ENCODE measurements at places on chromosomes 2 and 18.

DNA sequence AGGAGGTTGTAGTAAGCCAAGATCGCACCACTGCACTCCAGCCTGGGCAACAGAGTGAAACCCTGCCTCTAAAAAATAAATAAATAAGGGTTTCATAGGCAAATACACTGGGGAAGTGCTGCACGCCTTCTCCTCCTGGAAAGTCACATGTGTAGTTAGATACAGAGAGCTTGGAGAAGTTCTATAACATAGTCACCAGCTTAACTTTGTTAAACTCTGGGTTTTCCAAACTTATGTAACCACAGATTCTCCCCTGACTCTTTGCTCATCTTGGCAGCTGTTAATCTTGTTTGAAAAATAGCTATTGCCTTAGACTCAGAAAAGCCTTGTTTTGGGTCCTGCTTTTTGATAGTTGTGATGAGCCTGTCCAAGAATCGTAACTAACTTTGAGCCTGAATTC is 25.2 kb downstream of the KIAA2012 start:
- DNase-seq = no peak

GRCh38 chr2:54468673-54469072 is 12.5 kb downstream of the SPTBN1 start:
- no peak for DNase-seq

DNA sequence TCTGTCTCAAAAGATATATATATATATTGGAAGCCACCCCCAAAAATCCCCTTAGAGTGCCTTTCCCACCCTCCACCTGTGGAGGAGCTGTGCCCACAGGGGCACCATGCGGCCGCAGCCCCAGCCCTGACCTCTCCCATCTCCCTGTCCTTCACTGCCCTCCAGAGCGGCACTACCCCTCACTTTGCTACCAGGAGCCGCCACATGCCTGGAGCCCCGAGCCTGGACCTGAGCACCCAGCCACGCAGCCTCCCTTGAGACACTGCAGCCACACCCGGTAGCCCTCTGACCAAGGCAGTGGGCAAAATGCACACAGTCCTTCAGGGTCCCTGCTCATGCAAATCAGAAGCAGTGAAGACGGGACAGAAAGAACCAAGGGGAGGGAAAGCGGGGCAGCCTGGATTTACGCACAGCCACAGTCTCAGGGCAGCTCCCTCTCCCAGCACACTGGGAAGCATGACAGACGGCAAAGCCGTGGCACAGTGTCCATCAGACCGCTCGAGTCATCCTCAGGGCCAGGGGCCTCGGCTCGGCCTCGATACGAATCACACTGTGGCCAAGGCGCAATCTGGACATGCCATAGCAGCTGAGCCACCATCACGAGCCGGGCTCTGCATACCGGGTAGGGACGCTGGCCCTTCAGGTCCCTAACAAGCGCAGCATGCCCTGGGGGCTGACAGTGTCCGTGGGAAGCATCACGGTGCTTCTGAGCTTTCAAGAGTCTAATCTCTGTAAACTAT is 10.1 kb downstream of the HDAC4 start:
- no peak for DNase-seq

DNA sequence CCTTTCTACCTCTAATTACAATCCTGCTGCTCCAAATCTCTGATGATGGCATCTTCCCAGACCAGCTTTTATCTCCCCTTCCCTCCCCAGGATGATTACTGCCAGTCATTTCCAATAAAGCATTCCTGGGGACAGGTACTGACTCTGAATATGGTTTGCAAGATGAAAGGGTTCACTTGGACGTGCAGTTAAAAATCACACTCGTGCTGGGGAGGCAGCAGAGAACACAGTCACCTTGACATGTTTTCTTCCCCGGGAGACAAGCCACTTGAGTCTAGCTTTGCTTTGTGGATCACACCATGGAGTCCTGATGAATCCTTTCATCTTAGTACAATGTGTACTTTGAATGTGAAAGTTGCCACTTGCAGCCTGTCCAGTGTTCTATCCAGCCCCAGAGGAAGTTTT is 175.0 kb downstream of the ALPK2 start:
- DNase-seq = no peak

- DNase-seq = no peak
Observed at GRCh38 chr2:121135168-121135853, 149.7 kb downstream of the TFCP2L1 start.

- DNase-seq = no peak
Observed at GRCh38 chr2:137187216-137187615, 421.9 kb downstream of the THSD7B start.

- no peak for DNase-seq
Observed at GRCh38 chr2:30865892-30866681, 58.8 kb upstream of the CAPN13 start.

GRCh38 chr2:219455581-219455980 is 20.9 kb downstream of the SPEG start:
- DNase-seq = no peak

- DNase-seq = peak; percentile 89
Observed at GRCh38 chr2:201854841-201855240, 48.5 kb downstream of the CDK15 start.

DNA sequence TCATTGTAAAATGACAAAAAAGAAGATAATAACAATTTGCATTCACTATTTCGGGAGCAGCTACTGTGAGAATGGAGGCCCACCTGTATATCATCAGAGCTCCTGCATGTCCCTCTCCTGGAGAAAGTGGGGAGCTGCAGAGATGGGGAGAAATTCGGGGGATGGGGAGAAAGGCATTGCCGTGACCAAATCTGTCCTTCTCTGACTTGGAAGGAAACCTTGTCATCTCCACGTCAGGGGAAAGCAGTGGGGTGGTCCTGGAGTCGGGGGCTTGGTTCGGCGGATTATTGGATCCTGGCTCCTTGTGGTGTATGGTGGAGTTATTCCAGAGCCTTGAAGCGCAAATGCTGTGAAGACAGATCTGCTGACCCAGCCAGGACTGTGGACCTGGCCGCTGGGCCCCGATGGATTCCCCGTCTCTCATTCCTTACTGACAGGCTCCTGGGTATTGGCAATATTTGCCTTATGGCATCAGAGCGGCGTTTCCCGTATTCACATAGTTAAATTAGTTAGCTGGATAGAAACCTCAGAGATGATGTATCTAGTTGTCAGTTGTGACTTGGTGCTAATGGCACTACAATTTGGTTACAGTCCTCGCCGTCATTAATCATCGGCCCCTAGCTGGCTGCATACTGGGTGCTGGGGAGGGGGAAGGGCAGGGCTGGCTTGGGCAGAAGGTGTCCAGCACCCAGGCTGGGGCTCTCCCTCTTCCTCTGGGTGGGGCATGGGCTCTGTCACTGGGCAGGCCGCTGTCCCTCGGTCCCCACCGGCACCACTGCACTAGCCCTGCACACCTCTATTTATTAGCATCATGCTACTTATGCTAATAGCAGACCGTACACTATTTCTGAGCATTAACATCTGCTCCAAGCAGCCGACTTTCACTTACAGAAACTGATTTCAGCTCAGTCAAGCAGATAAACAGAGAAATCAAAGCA is 31.7 kb downstream of the CELF4 start:
- DNase-seq = no peak

- no peak for DNase-seq
Observed at GRCh38 chr18:77118256-77119090, 14.1 kb downstream of the MBP start.

DNA sequence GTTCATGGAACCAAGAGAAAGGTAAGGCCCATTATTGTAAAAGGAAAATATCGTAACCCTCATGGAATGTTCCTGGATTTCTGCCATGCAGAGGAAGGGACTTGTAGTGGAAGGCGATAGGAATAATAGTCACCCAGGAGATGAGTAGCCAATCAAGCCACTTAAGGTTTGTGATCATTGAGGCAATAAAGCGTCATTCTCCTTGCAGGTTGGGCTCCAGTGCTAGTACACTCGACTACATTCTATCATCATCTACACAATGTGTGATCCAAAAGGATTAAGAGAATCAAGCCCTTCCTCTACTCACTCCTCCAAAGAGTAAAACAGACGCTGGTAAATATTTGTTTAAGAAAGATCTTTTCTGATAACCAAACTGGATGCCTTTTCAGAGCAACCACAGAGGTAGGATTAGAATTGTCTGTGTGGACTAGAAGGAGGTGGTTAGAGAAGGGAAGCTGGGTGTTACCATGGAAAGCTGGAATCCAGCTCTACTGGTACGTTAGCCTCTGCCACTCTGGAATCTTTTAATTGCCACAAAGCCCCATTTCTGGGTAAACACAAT is 245.7 kb downstream of the IKZF2 start:
- no peak for DNase-seq
